ENCODE measurements at places on chromosomes 16 and 17. TPM values are rescaled to one million over a fixed set of nuclear protein-coding genes. Genes with fewer than 3 reads are reported as not detected.

Gene HOXB2
- 4.8 TPM for total RNA-seq

Gene TEKT1
- total RNA-seq: not detected

Gene CDC42EP4
- 16.6 TPM for total RNA-seq

Gene KRTAP9-8
- not detected for total RNA-seq

Gene NTN1
- 0.09 TPM for total RNA-seq

Gene TRIM72
- total RNA-seq: not detected

Gene FBXW10
- not detected for total RNA-seq

Gene SERPINF2
- not detected for total RNA-seq

Gene STH
- total RNA-seq: not detected

Gene WNT9B
- total RNA-seq: not detected
